ENCODE measurements at places on chromosomes 1 and 21.
A peak's percentile ranks its signal among the peaks of the same experiment; 100 is the strongest.

DNA sequence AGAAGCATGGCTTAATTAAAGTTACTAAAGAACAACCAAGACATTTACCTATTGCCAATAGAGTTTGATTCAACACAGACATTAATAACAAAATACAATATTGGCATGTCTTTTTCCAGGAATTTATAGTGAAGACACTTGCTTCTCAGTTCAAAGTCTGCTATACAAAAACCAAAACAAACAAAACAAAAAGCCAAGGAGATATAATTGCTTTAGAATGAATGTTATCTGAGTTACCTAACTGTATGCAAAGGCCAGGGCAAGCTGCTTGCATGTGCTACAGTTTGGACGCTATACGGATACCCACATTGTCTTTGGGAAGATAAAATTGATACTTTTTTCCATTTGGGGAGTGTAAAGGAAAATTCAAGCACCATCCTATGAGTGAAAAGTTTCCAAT lies 13.6 kb downstream of the FMO5 start:
- DNase-seq: no peak

GRCh38 chr1:33295023-33295422 lies 25.9 kb downstream of the A3GALT2 start:
- no peak for DNase-seq

- DNase-seq: peak; percentile 4
Observed at GRCh38 chr1:59455206-59455605, 158.3 kb downstream of the FGGY start.

- no peak for DNase-seq
Observed at GRCh38 chr1:102800406-102800805, 307.9 kb downstream of the COL11A1 start.

DNA sequence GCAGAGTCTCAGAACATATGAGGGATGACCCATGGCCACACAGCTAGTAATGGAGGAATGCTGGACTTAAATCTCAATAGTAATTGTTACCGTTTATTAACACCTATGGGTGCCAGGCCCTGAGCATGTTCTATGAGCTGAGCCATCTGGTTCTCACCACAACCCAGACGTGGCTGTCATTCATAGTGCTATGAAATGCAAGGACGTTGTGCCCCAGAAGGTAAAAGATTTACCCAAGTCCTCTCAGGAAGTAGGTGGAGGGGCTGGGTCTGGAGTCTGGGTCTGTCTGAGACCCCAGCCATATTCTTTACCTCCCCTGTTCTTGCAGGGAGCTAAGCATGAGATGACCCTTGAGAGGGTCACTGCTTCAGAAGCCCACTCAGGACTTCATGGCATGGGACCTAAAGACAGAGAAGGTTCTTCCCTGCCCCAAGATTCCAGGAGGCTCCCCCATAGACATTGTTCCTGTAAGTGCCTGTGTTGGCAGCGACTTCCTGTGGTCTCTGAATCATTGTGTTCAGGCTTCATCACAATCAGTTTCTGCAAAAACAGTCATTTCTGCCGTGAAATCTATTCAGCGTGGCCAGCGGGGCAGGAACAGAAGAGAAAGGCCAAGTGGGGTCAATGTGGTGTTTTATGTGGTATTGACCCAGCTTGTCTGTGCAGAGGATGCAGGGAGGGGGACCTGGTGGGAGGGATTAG lies 475.4 kb downstream of the PTPRU start:
- DNase-seq: no peak

- peak; percentile 16 for DNase-seq
Observed at GRCh38 chr1:45843474-45843905, 40.1 kb downstream of the MAST2 start.

DNA sequence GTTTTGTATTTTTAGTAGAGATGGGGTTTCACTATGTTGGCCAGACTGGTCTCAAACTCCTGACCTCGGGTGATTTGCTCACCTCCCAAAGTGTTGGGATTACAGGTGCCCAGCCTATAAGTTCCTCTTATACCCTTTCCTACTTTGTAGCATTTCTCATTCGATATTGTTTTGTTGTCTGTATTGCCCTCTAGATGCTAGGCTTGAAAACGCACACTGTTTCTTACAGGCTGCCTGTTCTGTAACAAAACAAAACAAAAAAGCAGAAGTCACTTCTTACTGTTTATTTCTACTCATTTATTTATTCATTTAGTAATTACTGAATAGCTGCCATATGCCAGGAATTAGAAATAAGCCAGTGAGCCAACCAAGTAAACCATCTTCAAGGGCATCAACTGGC lies 136.9 kb upstream of the BMP8A start:
- no peak for DNase-seq

GRCh38 chr1:235160383-235160956 lies 580 bp downstream of the RBM34 start:
- no peak for DNase-seq

DNA sequence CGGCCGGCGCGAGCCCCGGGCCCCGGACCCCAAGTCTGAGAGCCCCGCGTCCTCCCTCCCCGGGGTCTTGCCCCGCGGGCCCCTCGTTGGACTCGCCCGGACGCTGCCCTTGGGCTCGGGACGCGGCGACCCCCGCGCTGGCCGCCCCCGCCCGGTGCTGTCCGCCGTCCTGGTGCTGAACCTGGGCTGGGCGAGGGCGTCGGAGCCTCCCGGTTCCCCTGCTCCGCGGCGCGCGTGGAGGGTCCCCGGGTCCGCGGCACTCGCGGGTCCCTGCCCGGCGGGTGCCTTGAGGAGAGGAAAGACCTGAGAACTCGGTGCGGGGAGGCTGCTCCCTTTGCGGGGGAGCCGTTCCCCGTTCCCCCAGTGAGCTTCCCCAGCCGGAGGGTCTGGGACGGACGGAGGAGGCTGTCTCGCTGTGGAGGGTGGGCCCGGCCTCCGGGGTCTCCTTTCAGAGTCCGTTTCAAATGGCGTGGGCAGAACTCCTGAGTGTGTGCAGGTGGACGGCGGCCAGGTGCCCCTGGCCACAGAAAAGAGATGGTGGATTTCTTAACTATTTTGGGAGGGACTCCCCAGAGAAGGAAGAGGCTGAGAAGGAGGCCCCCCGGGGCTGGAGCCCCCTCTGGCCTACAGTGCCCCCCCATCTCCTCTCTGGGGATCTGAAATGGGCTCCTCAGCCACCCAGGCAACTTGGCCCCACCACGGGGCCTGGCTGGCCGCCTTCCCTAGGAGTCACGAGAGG lies 595 bp downstream of the GABRD start:
- DNase-seq: no peak

DNA sequence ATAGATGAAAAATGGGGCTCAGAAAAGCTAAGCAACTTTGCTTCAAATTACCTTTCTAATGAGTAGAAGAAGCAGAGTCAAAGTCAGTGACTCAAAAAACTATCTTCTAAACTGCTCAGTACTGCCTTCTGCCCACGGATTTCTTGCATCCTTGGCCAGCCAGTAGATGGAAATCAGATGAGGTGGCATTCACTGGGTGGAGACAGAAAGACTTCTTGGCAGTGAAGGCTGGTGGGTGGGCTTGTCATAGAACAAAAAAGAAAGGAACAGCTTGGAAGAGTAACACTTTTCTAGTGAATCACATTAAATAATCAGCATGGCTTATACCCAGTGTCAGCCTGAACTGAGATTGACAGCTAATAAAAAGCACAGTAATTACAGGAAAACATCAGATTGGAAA lies 170.7 kb downstream of the ST6GALNAC5 start:
- DNase-seq: no peak

DNA sequence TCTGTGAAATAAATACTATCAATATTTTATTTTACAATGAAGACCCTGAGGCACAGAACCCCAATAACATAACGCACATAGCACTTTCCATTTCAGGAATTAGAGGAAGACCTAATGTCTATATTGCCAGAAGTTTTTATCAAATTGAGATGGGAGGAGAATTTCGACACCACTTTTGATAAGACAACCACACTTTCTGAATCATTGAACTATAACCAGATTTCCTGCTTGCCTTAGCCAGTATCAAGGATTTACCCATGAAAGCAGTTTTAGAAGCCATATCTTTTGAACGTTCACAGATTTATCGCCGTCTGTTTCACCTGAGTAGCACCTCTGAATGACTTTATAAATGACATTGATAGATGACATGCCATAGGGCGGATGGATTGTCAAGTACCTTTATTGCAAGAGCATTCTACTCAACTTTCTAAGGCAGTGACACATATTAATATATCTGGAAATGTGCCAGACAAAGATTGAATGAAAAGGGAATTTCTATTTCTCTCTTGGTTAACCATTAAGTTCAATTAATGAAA lies 768.4 kb downstream of the LTN1 start:
- DNase-seq: no peak

DNA sequence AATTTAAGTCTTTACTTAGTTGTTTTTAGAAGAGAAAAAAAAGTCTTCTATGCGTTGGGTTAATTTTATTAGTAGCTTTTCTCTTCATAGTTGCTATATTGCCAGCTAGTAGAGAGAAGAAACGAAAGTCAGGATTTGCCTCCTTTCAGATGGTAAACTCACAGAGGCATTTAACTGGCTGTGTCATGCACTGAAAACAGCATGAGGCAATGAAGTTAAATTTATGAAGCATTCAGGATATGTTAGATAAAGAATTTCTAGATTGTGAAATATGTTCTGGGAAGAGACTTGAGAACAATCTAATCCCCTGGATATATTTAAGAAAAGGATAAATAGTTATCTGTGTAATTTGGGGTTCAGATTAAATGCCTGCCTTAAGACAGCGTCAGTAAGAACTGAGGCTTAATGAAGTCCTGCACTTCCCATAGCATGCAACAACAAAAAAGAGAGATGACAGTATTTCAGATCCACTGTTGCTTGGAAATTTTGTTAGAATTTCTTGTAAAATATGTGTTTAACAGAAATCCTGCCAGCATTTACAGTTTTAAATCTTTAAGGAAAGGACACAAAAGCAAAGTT lies 1.7 kb downstream of the ANGPTL1 start:
- no peak for DNase-seq

- peak; percentile 51 for DNase-seq
Observed at GRCh38 chr1:93616996-93617669, 64.5 kb downstream of the BCAR3 start.

DNA sequence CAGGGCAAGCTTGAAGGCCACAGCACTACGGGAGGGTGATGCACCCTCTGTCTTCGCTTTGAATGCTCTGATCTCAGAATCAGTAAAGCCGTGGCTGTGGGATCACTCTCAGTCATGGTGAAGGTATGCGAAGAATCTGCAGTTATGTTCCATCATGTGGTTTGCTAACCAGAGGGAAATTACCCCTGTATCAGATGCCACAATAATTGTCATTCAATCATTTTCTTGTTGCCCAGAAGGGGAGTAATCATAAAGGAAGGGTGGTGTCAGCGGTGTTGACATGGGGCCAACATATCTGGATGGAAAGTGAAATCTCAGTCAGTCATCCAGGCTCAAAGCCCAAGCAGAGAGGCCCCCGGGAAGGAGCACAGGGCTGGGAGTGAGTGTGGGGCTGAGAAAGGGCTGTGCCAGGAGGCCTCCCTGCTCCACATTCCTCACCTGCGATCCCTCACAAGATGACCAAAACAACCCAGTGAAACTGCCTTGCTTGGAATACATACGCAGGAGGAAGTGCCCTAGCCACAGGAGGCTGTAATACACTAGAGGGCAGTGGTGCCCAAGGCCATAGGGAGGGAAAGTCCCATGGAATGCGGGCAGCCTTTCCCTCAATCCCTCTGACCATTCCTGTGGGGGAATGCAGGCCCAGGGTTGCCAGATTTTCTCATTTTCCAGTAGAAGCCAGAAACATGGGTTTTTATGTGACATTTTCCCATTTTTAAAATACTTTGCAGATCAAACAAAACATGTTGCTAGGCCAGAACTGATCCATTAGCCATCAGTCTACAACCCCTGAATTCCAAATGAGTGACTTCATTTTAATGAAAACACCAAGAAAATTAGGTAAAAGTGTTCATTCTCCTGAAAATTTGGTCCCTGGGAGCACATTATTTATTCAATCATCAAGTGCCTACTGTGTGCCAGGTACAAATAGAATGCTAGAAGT lies 95.7 kb upstream of the VANGL1 start:
- DNase-seq: peak; percentile 70

- no peak for DNase-seq
Observed at GRCh38 chr21:46031484-46031883, 49.9 kb downstream of the COL6A1 start.

DNA sequence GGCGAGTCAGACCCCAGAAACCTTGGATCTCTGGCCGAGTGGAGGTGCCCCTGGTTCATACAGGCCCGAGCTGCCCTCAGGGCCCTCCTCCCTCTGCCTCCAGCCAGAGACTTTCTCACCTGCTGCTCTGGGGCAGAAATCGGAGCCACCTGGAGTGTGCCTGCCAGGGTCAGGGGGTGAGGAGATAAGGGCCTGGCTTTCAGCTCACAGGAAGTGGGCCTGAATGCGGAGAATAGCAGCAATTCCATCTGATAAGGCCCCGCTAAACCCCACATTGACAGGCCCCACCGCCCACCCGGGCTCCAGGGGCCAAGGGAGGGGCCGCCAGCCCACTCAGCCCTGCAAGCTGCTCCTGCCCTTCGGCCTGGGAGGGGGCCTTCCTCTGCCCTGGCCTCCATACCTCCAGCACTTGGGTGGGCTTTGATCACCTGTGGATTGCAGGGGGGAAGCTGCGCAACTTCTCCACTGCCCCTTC lies 123.7 kb upstream of the ARHGEF16 start:
- DNase-seq: no peak

DNA sequence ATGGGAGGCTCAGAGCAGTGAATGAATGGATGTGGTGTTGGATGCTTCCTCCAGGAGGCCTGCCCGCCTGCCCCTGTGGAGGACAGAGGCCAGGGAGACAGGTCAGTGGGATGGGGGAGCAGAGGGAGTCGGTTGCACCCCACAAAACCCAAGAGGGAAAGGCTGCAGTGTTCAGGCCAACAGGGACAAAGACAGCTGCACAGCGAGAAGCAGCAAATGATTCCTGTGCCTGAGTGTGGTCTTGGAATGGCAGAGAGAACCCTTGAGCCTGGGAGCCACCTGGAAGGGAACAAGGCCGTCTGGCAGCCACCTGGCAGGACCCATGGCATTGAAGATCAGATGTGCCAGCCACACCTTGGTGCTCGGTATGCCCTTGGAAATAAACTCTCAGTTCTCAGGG lies 8.1 kb downstream of the TFF3 start:
- DNase-seq: no peak

DNA sequence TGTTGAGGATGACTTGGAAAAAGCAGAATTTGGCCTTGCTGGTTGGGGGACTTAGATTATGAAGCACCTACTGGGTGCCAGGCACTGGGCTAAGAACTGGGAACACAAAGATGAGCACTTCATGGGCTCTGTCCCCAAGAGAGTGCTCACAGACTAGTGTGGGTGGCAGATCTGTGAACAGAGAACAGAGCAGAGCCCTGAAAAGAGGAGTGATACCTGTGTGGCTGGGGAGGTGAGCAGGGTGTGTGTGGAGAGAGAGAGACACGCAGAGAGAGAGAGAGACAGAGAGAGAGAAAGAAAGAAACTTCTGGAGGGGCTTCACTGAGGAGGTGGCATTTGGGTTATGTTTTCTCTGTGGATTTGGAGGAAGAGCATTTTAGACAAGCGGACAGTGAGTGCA lies 61.1 kb upstream of the PPP2R5A start:
- DNase-seq: no peak

GRCh38 chr1:41724248-41724647 lies 194.5 kb downstream of the HIVEP3 start:
- DNase-seq: no peak

- DNase-seq: no peak
Observed at GRCh38 chr1:193264313-193265065, 78.1 kb upstream of the B3GALT2 start.

All from A549 (cell line).